CMK (cell line): ENCODE measurements at places on chromosomes 11 and 22.

DNA sequence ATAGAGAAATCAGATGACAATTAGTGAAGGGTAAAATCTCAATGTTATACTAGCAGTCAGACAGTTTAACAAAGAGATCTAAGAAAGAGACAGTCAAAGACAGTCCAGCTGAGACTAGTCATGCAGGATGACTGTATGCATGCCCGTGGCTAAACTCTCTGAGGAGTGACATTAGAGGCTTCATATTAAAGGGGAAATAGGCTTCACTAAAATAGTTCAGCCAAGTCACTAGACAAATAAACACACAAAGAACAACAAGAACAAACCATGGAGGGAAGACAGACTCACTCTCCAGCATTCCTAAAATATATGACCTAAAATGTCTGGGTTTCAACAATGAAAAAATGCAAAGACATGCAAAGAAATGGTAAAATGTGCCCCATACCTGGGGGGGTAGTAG is 18.6 kb upstream of the APLNR start:
- no peak for DNase-seq

DNA sequence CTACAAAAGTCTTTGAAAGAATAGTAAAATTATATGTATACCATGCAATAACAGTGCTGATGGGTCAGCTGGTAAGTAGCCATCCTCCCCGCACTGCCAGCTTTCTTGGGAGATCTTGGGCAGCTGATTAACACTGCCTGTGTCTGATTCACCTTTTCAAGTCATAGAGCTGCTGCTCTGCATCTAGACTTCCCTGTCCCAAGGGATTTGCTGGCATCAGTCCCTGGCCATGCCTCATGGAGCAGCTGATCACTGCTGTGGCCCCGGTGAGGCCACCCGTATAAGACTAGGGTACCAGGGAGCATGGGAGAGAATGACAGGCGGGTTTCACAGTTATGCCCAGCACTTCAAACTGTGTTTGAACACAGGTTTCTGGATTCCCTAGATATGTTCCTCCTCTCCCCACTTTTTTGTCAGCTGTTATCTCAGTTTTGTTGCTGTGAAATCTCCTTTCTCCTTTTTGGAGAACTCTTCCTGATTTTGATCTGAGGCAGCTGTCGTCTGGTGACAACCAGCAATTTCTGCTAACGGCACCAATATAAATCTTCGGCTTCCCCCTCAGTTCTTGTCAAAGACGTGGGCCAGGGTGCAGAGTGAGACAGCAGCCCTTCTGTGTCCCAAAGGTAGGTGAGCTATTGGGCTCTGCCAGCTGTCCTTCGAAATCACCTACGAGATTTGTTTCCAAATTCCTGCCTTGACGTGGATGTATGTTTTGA is 438.9 kb downstream of the NTM start:
- DNase-seq, result no peak

GRCh38 chr11:12108875-12109453 is 1.4 kb upstream of the MICAL2 start:
- DNase-seq, result no peak

DNA sequence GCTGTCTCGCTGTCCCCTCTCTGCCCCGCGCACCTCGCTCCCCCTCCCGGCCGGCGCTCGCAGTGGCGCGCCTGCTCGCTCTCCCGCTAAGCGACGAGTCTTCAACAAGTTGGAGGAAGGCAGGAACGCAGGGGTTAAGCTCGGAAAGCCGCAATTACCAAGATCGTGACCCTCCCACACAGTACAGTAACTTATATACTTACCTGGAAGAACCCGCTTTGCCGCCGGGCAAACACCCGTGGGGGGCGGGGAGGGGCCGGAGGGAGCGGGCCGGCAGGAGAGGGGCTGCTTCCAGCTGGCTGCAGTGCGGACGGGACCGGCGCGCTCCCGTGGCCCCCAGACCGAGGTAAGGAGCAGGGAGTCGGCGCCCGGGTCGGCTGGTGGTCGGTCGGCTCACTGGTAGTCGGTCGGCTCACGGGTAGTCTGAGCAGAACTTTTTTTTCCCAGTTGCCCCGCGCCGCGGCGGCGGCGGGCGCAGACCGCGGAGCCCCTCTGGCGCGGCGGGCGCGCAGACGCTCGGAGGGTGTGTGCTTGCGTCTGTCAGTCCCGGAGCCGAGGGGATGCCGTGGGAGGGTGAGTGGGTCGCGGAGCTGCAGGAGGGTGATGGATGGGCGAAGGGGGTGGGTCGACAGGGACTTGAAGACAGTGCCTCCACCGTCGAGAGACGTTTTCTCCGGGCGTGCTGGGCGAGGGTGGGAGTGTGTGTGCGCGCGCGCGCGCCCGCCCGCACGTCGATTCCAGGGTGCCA is 101.2 kb upstream of the HSD17B12 start:
- no peak for DNase-seq

DNA sequence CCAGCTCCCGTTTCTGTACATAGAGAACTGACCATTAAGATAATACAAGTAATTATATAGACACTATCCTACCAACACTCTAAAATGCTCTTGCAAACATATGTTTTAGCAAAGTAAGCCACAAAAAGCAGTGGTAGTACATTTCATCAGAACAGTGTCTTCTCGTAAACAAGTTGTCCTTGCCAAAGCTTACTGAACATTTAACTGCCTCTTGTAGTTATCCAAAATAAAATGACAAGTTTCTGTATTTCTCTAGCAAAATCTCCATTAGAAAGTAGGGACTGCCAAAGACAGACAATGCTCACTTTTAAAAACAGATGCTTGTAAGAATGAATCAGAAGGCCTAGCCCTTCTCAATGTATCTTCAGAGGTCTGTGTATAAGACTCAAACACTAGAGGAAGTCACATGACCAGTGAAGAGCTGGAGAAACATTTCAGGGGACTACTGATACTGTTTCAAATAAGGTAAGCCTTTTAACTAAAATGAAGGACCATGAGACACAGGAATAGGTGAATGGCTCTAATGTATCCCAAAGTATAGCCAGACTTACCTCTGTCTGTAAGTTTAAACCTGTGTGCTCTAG is 7.8 kb upstream of the ZC3H12C start:
- DNase-seq, result no peak

- no peak for DNase-seq
Observed at GRCh38 chr11:19793326-19793725, 80.7 kb downstream of the NAV2 start.

GRCh38 chr22:39351689-39352214 is 2.0 kb downstream of the SYNGR1 start:
- DNase-seq, result no peak

DNA sequence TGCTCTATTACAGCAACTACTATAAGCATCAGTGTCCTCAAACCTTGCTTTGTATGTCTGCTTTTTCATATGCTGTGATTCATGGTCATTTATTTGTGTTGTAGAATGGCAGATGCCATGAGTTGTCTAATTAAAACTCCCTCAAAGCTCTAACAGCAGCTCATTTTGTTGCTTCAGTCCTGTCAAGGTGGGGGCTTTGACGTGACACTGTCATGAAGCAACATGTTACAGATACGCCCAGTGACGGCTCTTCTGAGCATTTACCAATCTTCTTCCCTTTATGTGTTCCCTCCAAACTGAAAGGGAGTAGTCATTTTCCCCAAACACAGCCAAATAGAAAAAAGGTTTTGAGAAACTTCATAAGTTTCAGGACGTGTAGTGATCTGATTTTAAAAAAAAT is 106.7 kb downstream of the DBX1 start:
- no peak for DNase-seq

GRCh38 chr11:112339566-112339965 is 78.9 kb upstream of the PLET1 start:
- no peak for DNase-seq

DNA sequence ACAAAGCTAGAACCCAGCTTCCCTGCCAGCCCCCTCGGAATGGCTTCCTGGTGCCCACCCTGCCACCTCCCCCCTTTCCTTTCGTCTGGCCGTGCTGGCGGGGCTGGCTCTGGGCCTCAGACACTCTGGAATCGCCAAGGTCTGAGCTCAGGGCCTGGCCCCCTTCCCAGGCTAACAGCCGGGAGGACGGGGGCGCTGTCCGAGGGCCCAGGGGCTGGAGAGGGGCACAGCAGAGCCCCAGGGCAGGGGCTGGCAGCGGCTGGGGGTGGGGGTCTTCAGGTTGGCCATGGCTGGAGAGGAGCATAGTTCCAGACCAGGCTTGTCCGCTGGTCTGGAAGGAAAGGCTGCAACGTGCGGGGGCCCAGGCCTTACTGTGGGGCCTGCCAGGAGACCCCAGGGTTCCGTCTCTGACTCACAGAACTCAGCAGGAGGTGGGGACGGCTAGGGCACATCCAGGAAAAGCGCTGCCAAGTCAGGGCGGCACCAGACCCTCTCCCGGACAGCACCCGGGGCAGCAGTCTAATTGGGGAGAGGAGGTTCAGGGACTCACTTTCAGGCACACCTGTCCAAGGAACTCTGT is 861 bp upstream of the LTBP3 start:
- no peak for DNase-seq

DNA sequence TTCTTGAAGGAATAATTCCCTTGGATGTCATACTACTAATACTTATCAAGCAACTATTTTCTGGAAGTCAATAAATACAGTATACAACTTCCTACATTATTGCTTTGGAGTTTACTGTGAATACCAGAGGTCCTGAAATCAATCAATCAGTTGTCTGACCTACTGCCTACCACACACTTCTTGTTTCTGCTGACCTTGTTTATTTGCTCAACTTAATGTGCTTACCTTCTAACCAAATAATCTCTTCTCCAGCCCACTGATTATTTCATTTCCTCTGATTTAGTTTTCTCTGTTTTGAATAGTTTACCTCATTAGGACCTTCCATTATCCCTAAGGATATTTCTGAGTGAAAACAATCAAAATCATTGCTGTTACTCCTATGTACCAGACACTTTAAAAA is 523.6 kb upstream of the ARHGAP42 start:
- DNase-seq, result no peak

GRCh38 chr11:118210323-118210722 is 14.5 kb downstream of the JAML start:
- no peak for DNase-seq

DNA sequence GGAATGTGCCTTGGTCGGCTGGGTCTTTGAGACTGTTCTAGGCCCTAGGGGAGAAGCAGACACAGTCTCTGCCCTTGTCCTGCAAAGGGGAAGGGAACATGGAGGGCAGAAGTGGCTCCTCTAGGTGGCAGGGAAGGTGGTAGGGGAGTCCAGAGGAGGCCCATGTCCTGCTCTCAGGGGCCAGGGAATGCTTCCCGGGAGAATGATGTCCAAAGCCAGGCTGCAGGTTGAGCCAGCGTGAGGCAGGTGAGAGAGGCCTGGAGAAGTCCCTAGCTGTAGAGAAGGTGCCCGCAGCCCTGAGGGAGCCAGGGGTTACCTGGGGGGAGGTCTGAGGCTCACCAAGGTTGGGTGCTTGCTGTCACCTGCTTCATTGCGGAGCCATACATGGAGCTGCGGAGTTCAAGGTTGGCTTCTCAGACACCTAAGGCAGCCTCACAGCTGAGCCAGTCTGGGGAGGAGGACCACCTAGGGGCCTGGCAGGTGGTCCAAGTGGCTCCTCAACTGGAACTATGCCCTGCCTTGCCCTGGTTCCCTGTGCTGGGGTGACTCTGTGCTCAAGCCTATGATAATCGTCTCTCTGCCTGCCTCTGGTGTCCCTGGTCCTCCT is 46.1 kb downstream of the SMIM38 start:
- DNase-seq, result no peak

- no peak for DNase-seq
Observed at GRCh38 chr22:36797911-36798673, 18.7 kb downstream of the PVALB start.

GRCh38 chr11:42145311-42145710 is 685.9 kb upstream of the LRRC4C start:
- DNase-seq, result no peak

- no peak for DNase-seq
Observed at GRCh38 chr11:69873166-69874077, 54.2 kb upstream of the FGF3 start.

DNA sequence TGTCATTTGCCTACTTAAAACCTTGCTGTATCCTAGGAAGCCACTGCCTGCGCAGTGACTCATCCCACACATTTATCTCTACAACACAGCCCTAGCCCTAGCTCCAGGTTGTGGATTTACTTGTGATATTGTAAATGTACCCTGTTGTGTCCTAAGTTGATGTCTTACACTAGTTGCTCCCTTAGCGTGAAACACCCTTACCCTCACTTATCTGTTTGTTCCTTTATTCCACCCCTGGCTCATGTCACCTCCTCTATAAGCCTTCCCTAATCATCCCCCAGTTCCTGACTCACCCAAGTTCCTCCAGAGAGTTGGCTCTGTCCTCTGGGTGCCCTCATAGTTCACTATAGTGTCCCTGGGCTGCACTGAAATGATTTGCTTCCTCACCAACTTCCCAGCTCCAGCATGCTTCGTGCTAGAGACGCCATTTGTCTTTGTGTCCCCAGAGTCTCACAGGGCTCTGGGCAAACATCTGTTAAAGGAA is 431.8 kb upstream of the FAT3 start:
- no peak for DNase-seq

GRCh38 chr11:2783536-2784082 is 83.8 kb upstream of the KCNQ1OT1 start:
- no peak for DNase-seq

DNA sequence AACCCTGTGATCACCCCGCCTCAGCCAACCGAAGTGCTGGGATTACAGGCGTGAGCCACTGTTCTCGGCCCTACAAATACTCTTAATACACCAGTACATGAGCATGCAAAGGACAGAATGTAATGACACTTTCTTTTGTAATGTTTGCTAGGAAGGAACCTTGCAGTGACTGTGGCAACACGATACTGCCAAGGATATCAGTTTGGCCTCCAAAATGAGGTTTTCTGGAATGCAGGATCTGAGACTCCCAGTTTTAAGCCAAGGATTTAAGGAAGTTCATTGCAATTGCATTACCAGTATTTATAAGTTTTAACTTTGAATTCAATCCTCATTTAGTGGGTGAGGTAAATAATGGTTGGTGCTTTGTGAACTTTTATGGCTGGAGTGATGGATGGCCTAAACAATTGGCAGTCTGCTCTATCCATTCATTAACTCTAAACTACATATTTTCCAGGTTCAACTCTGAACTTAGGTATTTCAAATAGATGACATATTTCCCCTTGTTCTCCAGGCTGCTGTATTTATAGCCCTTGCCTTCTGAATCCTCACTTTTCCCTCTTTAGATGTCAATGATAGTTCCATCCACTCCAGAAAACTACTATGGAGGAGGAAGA is 330.3 kb downstream of the C11orf87 start:
- DNase-seq, result no peak

GRCh38 chr11:69429716-69430491 is 51.6 kb upstream of the LINC01488 start:
- no peak for DNase-seq

DNA sequence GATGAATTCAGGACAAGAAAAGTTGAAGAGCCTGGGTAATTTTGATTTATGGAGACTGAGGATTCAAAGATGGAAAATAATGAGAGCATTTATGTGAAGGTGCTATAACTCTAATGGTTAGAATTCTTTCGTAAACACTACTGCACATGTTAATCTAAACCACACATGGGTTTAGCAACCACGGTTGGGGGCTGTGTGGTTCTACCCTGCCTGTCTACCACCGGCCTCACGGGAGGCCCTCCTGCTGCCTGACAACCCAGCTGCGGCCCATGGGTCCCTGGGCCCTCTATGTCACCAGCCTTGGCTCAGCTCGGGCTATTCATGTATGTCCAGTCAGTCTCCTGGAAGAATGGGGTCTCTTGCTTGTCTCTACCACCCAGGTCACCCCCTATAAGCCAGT is 68.5 kb upstream of the ARFGAP3 start:
- DNase-seq, result no peak
